ENCODE measurements at places on chromosomes 4 and X.

- peak; percentile 17 for DNase-seq
These were observed 43.3 kb downstream of the FGFBP1 start for GRCh38 chr4:15894921-15895916.

GRCh38 chrX:17788439-17788838 is 51.1 kb downstream of the SCML1 start:
- DNase-seq = peak; percentile 29

GRCh38 chr4:144356941-144357381 is 216.4 kb upstream of the GYPA start:
- peak; percentile 25 for DNase-seq

DNA sequence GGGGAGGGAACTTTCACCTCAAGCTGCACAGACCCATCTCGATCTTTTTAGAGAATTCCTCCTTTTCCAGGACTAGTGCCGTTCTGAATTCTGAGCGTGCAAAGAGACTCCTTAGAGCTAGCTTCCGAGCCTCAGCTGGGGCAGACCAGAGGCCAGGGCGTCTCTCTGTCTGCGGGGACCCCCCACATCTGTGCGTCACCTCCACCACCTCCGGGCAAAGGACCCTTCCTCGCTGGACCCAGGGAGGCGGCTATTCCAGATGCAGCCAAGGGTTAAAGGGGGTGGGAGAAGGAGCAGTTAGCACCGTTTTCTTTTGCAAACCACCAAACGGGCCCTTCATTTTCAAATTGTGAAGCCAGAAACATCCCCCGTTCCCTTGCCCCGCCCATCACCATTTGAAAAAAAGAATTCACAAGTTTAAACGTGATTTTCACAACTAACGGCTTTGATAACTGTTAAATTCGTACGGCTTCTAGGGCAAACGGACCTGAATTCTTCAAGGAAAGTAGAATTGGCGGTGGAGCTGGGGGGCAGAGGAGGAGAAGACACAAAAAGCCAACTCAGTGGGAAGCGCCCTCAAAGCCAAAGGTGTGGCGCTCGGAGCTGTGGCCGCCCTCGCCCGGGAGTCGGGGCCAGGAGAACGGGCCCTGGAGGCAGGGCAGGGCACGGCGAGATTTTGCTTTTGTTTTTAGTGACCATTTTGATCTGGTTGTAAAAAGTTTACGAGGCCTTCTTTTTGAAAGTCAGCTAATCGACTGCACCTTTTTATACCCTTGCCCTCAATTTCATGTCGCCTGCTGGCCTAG is 3.3 kb upstream of the PDGFRA start:
- peak; percentile 33 for DNase-seq

- DNase-seq = no peak
These were observed 430.1 kb upstream of the FRG1 start for GRCh38 chr4:189510601-189511000.

DNA sequence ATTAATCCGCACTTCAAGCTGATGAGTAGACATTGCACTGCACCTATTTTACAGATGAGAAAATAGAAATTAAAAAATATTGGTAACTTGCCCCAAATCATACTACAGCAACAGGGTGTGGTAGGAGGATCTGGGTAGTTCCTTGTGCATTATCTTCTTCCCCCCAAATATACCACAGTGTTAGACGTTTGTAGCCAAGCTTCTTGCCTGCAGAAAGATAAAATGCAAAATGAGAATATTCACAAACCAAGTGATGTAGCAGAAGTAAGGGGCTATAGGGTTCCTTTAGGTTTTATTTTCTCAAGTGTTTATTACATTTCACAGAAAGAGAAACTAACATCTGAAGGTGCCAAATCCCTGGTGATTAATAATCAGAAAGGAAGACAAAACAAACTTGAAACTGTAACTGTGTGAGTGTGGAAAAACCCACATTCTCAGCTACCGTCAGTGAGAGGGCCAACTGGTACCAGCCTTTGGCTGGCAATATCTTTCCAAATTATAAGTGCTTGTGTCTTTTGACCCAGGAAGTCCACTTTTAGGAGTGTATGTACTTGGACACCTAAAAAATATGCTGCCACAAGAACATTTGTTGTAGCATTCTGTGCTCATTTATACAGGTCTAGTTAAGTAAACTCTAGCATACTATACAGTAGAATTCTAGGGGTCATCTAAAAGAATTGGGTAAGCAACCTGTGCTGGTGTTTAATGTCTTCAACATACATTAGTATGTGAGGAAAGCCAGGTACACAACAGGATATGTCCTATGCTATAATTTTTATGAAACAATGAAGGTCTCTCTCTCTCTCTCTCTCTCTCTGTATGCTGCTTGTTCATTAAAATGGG is 6.7 kb upstream of the CD38 start:
- no peak for DNase-seq

Data from fibroblast of pulmonary artery (primary cell).